ENCODE measurements at places on chromosomes 4 and X. TPM values are rescaled to one million over a fixed set of nuclear protein-coding genes. Genes with fewer than 3 reads are reported as not detected.

SLC25A6 gene
- 462 TPM for polyA plus RNA-seq

F8A3 gene
- polyA plus RNA-seq: not detected

MAGEA4 gene
- polyA plus RNA-seq: not detected

CUL4B gene
- polyA plus RNA-seq: 47.0 TPM

NAP1L3 gene
- polyA plus RNA-seq: 4.3 TPM

HEPH gene
- polyA plus RNA-seq: 12.3 TPM

OPRPN gene
- polyA plus RNA-seq: not detected

ZFP92 gene
- polyA plus RNA-seq: 0.97 TPM

ENAM gene
- not detected for polyA plus RNA-seq

XAGE1A gene
- polyA plus RNA-seq: not detected

GAGE2A gene
- polyA plus RNA-seq: not detected

CPEB2 gene
- polyA plus RNA-seq: 5.9 TPM

CT45A1 gene
- polyA plus RNA-seq: not detected

TKTL2 gene
- polyA plus RNA-seq: not detected

DCAF8L2 gene
- not detected for polyA plus RNA-seq

AFM gene
- polyA plus RNA-seq: not detected

SYP gene
- 61.4 TPM for polyA plus RNA-seq

WDFY3 gene
- 10.7 TPM for polyA plus RNA-seq

CYP2U1 gene
- 2.7 TPM for polyA plus RNA-seq

XAGE2 gene
- not detected for polyA plus RNA-seq

ADH1A gene
- polyA plus RNA-seq: not detected

SLITRK4 gene
- polyA plus RNA-seq: 9.1 TPM

NR3C2 gene
- 1.9 TPM for polyA plus RNA-seq

GSX2 gene
- polyA plus RNA-seq: not detected

ZCCHC18 gene
- polyA plus RNA-seq: 0.74 TPM

SHROOM4 gene
- 4.1 TPM for polyA plus RNA-seq
